ENCODE measurements at places on chromosomes 11 and 22.

- DNase-seq: no peak
These were observed 86.3 kb downstream of the CCDC83 start for GRCh38 chr11:85941380-85941973.

DNA sequence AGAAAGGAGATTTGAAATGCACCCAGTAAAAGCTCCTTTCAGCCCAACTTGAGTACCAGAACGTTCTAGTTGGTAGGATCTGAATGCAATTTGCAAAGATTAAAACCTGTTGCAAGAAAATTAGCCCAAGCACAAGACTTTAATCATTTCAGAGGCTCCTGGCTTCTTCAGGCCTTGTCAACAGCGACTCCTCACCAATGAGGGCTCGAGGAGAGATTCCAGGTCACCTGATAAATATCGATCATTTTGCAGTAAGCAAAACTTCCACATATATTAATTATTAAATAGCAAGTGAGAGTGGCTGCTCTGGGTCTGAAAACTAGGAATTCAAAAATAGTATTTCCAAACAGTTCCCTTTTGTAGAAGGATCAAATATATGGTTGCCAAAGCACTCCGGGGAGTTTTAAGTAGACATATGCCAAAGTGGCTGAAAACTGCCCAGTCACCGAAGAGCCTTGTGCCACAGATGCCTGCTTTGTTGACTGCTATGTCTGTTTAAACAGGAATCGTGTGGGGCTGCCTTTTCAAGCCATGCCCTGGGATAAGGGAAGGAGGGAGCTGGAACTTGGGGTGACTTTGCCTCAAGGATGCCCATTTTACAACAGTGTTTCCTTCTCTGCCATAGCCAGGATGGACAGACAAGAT lies 64.0 kb downstream of the CSNK2A3 start:
- DNase-seq: no peak

GRCh38 chr22:36816339-36816635 lies 548 bp downstream of the PVALB start:
- DNase-seq: no peak

DNA sequence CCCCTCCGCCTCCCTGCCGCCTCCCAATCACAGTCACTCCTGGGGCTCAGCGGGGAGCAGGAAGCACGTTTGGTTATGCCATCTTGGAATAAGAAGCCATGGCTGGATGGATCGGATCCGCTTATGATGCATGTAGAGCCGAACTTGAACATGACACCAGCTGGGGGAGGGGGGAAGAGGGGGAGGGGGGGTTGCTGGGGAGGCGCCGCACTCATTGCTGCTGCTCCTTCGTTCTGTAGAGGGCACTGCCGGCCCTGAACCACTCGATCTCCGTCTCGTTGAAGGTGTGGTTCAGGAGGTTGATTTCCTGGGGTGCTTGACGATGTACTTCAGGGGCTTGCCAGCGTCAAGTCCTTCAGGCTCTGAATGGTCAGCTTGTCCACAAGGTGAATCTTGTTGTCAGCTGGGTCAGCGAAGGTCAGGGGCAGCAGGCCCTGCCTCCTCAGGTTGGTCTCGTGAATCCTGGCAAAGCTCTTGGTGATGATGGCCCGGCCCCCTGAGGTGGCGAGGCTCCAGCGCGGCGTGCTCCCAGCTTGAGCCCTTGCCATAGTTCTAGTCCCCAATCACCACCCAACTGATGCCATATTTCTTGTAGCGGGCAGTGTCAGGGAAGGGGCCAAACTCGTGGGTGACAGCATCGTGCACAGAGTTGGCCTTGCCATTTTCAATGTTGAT lies 476.9 kb upstream of the ISX start:
- DNase-seq: no peak

DNA sequence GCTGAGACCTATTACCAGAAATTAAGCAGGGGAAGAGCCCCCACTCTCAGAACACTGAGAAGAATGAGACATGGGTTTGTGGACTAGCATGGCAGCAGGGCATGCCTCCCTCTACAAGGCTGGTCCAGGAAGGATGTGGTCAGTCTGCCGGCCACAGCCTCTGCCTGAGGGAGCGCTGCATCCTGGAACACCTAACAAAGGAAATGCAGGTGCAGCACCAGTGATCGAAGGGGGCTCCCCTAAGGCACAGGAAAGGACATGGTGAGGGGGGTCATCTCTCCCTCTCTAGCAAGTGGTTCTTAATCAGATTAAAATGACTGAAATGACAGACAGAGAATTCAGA lies 40.6 kb upstream of the ARL14EP start:
- no peak for DNase-seq

DNA sequence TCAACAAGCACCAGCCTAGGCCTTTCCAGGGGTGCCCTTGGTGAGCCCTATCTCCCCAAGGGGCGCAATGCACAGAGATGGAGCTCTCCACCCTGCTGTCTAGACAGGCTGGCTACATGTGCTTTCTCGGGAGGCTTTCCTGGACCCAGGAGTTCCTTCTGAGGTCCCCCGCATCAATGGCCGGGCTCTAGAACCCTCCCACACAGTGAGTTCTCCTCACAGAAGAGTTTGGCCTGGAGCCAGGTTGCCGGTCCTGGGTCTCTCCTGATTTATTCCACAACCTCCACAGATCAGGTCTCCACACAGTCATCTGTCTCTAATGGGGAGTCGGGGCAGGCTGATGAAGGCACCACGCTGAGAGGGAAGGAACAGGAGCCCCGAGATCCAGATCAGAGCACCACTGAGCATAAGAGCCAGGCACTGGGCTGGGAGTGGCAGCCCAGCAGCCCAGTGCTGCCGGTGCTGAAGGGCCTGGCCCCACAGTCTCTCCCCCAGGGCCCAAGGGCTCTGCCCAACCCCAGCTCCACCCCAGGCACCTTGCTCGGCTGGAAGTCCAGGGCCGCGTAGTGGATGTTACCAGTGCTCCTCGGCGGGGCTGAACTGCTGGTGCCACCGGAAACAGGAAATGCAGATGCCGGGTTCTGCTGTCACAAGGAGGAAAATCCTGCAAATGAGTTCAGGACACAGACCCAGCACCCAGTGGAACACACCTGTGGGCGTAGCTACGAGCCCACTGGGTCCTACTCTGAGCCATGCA lies 44.7 kb downstream of the GAB4 start:
- DNase-seq: no peak

DNA sequence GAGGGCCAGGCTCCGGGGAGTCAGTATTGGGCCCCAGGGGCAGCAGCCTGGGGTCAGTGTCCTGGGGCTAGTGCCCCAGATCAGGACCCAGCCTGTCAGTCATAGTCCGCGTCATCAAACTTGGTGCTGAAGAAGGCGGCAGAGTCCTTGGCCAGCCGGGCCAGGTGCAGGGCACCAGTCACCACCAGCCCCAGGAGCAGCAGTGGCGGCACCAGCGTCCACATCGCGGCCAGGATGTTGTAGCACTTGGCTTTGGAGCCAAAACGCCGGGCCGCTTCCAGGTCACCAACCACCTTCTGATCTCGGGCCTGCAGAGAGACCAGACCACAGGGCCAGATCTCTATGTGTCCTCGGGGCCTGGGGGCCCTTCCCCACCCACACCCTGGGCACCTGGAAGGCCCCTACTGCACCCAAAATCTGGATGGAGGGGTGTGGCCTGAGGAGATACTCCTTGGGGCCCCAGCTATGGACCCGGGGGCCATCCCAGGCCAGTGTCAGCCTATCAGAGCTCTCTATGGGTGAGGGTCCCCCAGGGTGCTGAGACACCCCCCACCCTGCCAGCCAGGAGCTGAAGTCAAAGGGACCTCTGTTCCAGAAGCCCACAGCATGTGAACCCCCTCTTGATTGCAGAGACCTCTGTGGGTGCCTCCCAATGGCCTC lies 790 bp downstream of the IFITM5 start:
- no peak for DNase-seq

DNA sequence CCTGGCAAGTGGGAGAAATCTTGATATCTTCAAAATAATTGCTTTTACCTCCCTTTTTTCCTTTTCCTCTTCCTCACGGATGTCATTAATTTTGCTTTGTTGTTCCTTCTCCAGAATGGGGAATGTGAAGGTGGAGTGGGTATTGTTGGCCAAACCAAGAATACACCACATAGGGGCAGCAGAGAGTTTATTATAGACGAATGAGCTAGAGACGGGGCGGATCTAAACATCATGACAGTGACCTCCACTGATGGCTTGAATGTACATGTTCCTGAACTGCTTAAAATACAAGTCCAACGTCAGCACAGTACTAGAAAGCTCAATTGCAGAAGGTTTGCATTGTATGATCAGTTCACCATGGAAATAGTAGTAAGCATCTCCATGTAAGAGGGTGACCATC lies 122.3 kb upstream of the SNX19 start:
- DNase-seq: no peak

GRCh38 chr11:123482218-123482617 lies 52.1 kb downstream of the GRAMD1B start:
- DNase-seq: no peak

DNA sequence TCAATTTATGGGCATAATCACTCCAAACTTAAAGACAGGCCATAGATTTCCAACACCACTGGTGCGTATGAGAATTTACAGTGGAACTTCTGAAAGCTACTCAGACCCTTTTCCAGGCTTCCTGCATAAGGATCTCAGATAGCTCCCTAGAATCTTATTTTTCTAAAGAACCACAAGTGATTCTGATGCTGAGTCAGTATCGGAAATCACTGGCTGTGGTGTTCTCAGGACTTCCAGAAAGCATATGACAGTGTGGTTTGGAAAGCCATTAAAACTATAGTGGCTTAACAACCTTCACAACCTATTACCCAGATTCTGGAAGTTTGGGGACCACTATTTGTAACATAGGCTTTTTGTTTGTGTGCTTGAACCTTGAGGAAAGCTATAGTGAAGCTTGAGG lies 756.0 kb downstream of the DLG2 start:
- DNase-seq: no peak

Data from stimulated activated naive CD4-positive, alpha-beta T cell treated with Interleukin-2 at 50 U/mL for 16 hours (primary cell).